ENCODE measurements at places on chromosomes 12 and 14.

- no peak for DNase-seq
Observed at GRCh38 chr12:111040690-111041089, 120.3 kb upstream of the MYL2 start.

DNA sequence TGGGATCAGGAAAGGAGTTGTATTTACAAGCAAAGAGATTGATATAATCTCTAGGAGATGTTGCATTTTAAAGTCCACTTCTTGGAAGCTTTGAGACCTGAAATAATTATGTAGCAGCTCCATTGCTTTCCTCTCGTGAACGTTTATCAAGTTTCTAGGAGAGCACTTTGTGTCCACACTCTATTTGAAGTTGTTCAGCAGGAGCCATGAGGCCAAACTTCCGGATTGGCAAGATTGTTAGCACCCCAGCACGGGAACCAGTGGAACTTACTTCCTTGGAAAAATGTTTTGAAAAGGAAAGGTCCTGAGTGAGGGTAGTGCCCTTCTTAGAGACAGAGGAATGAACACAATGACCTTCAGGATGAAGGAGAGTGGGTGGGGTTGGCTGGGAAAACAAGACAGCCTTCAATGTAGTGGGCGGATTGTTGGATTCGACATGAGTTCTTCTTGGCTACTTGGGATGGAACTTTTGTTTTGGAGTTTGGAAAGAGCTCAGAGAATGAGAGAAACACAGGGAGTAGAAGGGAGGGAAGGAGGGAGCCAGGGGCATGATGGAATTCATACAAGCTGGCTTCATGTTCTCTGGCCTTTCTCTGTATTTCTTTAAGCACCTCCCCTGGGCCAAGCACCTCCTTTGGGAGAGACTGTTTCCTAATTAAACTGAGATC, 23.8 kb upstream of the CISTR start:
- no peak for DNase-seq

DNA sequence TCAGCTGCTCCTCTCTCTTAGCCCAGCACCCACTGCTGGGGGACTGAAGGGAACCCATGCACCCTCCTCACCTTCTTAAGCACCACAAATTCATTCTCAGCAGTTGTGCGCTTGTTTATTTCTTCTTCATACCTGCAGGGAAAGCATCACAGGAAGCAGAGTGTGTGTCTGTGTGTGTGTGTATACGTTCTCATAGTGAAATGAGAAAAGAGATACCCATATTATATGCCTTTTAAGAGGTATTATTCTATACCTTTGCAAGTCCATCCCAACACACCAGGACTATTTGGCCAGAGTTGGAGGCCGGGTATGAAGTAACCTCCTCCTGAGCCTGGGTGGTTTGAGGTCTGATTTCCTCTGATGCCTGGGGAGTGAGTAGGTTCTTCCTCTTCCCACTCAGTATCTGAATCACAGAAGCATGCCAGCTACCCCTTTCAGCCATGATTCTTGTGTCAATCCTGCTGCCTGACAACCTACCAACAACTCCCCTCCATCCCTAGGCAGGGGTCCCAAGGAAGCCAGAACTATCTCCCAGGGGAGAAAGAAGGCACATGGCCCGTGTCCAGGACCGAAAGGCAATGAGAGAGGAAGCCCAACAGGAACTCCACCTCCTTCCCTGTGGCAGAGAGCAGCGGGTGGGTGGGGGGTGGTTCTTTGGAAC, 3.0 kb downstream of the KRT73 start:
- no peak for DNase-seq

- no peak for DNase-seq
Observed at GRCh38 chr14:90549794-90550641, 153.2 kb downstream of the CALM1 start.

DNA sequence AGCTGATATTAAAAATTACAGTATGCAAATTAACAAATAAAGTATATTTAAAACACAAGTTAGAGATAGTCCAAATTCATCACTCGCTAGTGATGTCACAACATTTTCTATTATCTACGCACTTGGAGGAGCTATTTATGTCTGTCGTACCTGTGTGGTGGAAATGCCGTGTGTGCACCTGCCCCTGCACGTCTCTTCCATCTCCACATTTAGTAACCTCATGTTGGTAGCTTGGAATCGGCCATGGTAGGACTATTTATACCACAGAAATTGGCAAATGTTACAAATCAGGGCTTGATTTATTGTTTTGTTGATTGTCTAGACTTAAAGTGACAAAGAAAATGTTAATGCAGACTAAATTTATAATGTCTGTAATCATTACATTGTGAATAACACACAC, 62.6 kb upstream of the NTF3 start:
- DNase-seq: no peak

DNA sequence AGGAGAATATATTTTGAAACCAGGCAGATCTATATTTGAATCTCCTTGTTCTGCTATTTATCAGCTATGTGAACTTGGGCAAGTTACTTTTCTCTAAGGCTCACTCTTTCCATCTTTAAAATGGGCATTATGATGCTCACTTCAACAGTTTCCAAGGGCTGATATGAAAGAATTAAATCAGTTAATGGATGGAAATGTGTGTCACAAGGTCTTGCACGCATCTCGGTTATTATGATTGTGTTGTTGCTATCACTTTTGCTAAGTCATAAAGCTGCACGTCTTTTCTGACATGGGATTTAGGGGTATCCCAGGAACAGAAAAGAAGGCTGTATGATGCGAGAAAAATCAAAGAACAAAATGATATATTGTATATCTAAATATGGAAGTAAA, 721.5 kb upstream of the TBX3 start:
- no peak for DNase-seq

- no peak for DNase-seq
Observed at GRCh38 chr14:99664058-99664936, 19.4 kb downstream of the HHIPL1 start.

DNA sequence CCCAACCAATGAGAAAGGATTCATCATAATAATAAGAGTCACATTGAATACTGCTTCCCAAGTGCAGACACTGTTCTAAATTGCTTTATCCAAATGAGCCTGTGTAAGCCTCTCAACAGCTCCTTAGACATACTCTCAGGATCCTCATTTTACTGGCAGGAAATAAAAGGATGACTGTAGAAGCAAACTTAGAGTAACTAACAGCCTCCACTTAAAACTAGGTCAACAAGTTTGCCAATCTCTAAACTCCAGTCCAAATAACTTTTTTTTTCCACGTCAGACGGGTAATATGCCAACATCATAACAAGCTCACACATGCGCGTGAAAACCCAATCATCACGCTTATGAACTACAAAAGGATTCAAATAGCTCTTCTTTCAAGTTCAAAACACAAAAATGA, 15.3 kb upstream of the DPF3 start:
- no peak for DNase-seq

DNA sequence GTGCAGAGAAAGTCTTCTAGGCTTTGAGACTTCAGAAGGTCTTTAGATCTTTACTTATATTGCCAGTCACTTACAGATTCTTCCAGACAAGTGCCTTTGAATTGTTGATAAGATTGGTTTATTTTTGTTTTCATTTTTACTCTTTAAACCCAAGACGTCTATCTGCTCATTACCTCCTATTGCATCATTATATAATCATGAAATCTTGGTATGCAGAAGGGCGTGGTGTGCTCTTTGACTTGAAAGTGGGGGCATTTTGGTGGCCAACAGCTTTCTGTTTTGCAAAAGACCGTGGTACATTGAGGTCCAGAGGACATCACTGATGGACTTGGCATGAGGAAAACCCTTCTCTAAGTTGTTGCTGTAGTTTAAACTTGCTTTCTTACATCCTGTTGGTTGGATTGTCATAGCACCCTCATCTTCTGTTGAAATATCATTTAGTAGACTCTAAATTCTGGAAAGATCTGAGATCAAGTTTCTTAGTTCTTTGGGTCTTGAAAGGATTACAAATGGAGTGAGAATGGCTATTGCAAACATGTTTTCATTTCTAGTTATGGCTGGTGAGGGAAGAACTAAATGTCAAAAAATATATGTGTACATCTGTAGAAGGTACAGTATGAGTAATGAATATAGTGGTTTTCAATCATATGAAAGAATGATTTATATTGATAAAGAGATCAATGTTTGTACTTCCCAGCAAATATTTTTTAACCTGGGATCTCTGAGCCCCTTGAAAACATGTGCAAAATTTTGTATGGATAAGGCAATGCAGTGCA, 441.8 kb downstream of the NRXN3 start:
- no peak for DNase-seq

GRCh38 chr12:130132831-130133511, 29.3 kb upstream of the FZD10 start:
- no peak for DNase-seq

DNA sequence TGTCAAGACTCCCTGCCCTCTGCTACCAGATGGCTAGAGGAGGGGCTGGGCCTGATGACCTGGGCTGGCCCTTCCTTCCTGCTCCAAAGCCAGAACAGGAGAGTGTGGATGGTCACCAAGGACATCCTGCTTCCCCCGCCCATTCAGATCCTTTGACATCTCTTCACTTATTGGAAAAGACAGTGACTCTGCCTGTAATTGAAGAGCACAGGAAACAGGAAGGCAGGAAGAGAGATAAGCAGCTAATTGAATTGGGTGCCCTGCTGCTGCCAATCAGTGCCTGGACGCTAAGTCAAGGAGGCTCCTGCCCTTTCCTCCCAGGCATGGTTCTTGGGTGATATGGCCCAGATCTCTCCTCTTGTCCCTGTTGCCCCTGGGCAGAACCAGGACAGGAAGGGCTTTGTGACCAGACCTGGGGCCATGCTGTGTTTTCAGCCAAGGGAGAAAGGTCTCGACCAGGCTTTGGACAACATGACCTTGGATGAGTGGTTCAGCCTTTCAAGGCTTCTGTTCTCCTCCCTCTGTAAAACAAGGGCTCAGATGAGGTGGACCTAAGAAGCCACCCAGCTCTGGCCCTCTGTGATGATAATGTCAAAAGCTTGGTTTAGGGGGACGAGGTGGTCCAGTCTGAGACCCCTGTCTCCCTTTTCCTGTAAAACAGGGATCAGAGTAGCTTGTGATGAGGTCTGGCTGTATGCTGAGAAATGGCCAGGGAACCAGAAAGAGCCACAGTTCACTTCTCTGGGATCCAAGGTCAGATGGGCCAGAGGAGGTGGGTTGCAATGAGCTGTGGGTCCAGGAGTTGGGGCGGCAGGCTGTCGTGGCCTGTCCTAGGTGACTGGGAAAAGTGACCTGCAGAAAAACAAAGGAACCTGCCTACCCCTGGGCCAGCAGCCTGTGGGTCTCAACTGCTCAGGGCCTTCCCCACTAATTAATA, 38.8 kb downstream of the FAM222A start:
- no peak for DNase-seq

DNA sequence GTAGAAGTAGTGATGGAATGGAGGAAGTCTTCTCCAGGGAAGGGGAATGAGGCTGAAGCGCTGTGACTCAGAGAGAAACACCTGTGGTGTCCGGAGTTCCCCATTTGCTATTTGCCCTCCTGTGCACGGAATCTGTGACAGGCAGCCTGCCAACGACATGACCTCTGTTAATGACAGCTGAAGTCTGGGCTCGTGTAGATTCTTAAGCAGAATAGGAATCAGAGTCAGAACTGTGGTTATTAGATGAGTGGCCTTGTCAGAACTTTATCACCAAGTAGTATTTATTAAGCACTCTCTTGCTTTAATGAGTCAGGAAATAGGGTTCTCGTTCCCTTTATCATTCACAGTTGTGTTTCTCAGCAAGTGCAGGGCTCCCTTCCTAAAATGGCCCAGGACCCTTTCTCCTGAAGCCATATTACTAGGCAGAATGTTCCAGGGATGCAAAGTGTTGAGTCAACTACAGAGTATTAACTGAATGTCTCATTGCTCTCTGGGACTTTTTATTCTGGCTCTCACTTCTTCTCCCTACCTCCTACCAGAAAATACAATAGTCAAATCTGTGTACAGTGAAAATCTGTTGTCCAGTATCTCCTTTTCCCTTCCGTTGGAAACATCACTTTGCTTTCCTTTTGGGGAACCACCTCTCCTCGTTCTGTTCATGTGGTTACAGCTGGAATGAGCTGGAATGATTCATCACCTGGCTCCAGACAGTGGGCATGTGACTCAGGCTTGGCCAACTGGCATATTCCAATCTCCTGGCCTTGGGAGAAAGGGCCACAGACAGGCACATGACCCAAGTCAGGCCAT, 77.8 kb upstream of the MAX start:
- peak; percentile 40 for DNase-seq

DNA sequence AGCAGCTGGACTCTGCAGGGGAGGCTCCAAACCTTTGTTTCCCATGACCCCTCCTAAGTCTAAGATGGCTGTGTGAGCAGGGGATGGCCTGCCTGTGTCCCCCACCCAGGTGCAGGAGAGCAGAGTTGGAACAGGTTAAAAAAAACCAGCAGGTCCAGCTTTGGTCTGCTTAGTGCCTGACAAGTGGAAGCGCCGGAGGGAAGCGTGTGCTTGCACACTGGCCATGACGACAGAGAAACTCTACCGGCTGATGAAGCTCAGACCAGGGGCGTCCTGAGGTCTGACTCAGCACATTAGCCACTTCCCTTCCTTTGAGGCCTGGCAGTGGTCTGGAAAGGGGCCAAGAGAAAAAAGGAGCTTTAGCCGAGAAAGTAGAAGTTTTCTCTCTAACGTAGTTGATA, 280.1 kb downstream of the VRK1 start:
- peak; percentile 27 for DNase-seq

GRCh38 chr14:103496776-103497175, 25.9 kb downstream of the CKB start:
- DNase-seq: no peak

DNA sequence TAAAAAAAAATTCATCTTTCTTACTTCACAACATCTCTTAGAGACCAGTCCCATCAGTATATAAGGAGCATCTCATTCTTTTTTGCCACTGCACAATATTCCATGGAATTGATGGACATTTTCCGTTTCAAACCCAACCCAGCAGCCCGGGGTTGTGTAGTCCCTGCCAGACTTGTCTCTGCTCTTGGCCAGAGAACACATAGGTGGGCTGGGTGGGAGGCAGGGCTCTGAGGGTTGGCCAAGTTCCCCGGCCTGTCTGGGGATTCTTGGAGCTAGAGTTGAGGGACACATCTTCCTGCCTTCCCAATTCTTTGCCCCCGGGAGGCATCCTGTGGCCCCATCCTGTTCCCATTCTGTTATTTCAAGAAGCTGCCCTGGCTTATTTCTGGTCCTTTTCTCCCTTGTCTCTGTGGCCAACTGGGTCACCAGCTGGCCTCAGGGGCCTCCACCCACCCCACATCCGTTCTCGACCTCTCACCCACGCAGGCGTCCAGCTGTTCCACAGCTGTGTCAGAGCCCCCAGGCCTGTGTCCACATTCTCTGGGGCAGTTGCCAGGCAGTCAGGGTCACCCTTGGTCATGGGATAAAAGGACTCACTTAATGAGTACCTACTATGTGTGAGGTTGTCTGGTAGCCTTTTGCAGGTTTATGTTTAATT, 52.0 kb upstream of the CCDC63 start:
- no peak for DNase-seq

GRCh38 chr14:28709571-28710305, 56.8 kb upstream of the FOXG1 start:
- no peak for DNase-seq
